H9 (cell line): ENCODE measurements at places on chromosomes 2 and 18. TPM values are rescaled to one million over a fixed set of nuclear protein-coding genes. Genes with fewer than 3 reads are reported as not detected.

DNA sequence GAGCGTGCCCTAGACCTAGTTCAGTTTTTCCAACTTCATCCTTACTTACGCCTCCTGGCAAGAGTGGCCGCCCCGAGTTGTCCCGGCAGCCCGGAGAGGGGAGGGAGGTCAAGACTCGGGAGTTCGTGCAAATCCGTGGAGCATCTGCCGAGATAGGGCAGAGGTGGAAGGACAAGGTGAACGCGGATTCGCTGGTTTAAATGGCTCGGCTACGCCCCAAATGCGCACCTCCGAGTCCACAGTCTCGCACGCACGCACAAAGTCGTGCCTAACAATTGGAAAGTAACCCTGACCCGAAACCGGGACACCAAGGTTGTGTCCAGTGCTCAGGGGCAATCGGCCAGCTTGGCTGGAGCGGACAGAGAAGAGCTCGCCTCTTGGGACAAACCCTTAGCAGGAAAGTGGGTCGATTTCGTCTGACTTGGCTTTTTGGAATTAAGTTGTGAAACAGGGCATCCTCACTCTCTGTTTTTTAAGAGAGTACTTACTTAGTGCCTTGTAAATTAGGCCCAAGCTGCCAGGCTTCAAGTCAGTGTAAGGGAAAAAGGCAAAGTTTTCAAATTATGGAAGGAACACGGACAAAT, 726 bp upstream of the SS18 start:
- peak overlapping the region; percentile 95 for H3K4me3 ChIP-seq
- H3K36me3 ChIP-seq: peaks cover 8% of the 10 kb centered on the region
- no peaks in the 10 kb centered on the region for H3K27me3 ChIP-seq
- H3K4me1 ChIP-seq: no peaks in the 10 kb centered on the region; the same call in 1 of the 2 replicates

DNA sequence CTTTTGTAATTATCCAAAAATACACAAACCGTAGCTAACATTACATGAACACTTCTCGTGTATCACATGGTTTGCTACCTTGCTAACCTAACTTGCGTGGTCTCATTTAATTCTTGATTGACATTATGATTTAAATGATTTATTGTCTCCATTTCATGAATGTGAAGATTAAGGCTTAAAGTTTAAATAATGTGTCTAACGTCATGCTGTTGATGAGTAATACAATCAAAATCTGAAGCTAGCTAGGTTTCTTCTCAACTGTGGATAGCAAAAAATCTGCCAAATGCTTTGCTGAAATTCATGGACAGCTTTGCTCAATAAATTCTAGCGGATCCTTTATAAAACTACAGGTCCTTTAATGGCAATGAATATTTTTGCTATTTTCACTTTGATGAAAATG, 274.1 kb upstream of the MC4R start:
- H3K4me1 ChIP-seq: no peaks in the 10 kb centered on the region
- H3K4me3 ChIP-seq: no peak overlapping the region
- DNase-seq: no peak
- no peaks in the 10 kb centered on the region for H3K36me3 ChIP-seq

The LRRC30 gene
- total RNA-seq: not detected in 2 replicates

DNA sequence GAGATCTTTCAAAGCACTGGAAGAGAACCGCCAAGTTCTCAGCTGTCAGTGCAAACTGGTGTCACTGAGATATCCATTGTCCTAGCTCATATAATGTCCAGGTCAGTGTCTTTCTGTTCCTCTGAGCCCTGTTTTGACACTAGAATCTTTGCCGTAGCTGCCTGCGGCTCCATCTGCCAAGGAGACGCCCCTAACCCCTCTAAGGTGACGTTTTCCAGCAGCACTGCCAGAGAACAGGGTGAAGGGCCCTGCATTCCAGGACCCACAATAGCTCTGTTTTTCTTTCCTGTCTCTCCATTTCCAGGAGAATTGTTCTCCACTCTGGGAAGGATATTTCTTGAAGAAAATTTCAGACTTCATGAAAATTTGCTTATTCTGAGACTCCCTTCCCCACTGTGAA, 181.7 kb upstream of the SLC39A10 start:
- H3K27ac ChIP-seq: no peak overlapping the region
- no peaks in the 10 kb centered on the region for H3K4me1 ChIP-seq
- no peak for DNase-seq
- H3K4me3 ChIP-seq: no peak overlapping the region
- H3K27me3 ChIP-seq: no peaks in the 10 kb centered on the region

- DNase-seq: no peak
- no peaks in the 10 kb centered on the region for H3K4me1 ChIP-seq
- H3K36me3 ChIP-seq: no peaks in the 10 kb centered on the region
- no peak overlapping the region for H3K4me3 ChIP-seq
- H3K27me3 ChIP-seq: no peaks in the 10 kb centered on the region
- H3K27ac ChIP-seq: no peak overlapping the region
Measured at GRCh38 chr2:205543937-205544702, 138.2 kb upstream of the NRP2 start.

GRCh38 chr2:190879474-190880377, 895 bp upstream of the GLS start:
- no peaks in the 10 kb centered on the region for H3K27me3 ChIP-seq
- no peak for DNase-seq
- no peak overlapping the region for H3K27ac ChIP-seq

DNA sequence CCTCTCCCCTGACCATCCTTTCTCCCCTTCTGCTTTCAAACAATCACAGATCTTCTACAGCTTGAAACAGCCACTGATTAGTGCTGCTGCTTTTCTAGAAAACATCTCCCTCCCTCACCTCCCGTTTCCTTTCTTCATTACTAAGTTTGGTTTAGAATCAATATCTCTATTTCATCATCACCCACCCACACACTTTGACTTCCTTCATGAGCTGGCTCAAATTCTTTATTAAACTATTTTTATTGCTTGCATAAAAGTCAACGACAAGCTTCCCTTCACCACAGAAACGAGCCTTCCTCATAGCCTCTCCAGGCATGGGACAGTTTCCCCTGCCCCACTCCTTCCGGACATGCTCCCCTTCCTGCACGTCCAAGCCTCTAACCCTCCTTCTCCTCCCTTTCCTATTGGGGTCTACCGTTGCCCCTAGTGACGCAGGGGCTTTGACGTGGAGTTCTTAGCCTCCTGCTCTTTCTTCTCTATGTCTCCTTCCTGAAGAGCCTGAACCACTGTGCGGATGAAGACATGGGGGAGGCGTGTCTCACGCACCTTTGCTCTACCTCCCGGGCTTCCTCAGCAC, 172.0 kb downstream of the AFF3 start:
- DNase-seq: no peak
- no peaks in the 10 kb centered on the region for H3K36me3 ChIP-seq
- H3K4me1 ChIP-seq: no peaks in the 10 kb centered on the region
- no peak overlapping the region for H3K27ac ChIP-seq
- no peaks in the 10 kb centered on the region for H3K27me3 ChIP-seq

The DNAH6 gene
- 0.09 and 0.26 TPM in 2 replicates for total RNA-seq

GRCh38 chr18:46042571-46043123, 29.4 kb downstream of the PSTPIP2 start:
- H3K4me3 ChIP-seq: no peak overlapping the region
- H3K27me3 ChIP-seq: no peaks in the 10 kb centered on the region
- DNase-seq: no peak
- H3K27ac ChIP-seq: no peak overlapping the region
- no peaks in the 10 kb centered on the region for H3K36me3 ChIP-seq
- H3K4me1 ChIP-seq: no peaks in the 10 kb centered on the region

- no peak for DNase-seq
- no peaks in the 10 kb centered on the region for H3K27me3 ChIP-seq
Measured at GRCh38 chr18:14979875-14980274, 231.9 kb downstream of the ANKRD30B start.

The SNORC gene
- 0.61 and 1.1 TPM in 2 replicates for total RNA-seq

- H3K4me1 ChIP-seq: peaks cover 1% of the 10 kb centered on the region; the same call in 1 of the 2 replicates
- no peaks in the 10 kb centered on the region for H3K36me3 ChIP-seq
- no peak overlapping the region for H3K27ac ChIP-seq
- no peak for DNase-seq
Measured at GRCh38 chr2:7288484-7288883, 371.3 kb downstream of the RNF144A start.

The RUFY4 gene
- 0.44 and 0.66 TPM in 2 replicates for total RNA-seq

- H3K4me3 ChIP-seq: no peak overlapping the region
- H3K4me1 ChIP-seq: no peaks in the 10 kb centered on the region
- DNase-seq: no peak
- no peaks in the 10 kb centered on the region for H3K36me3 ChIP-seq
- H3K27ac ChIP-seq: no peak overlapping the region
Measured at GRCh38 chr2:157489983-157490382, 46.1 kb upstream of the CYTIP start.

The NEB gene
- total RNA-seq: 0.75 and 0.98 TPM in 2 replicates

- H3K36me3 ChIP-seq: no peaks in the 10 kb centered on the region
- no peaks in the 10 kb centered on the region for H3K27me3 ChIP-seq
- no peaks in the 10 kb centered on the region for H3K4me1 ChIP-seq
- H3K4me3 ChIP-seq: no peak overlapping the region
- no peak for DNase-seq
- no peak overlapping the region for H3K27ac ChIP-seq
Measured at GRCh38 chr2:134574611-134575330, 144.0 kb downstream of the TMEM163 start.

- H3K27ac ChIP-seq: no peak overlapping the region
- H3K4me3 ChIP-seq: no peak overlapping the region
- H3K4me1 ChIP-seq: no peaks in the 10 kb centered on the region
- DNase-seq: no peak
Measured at GRCh38 chr2:169093535-169093934, 24.2 kb downstream of the DHRS9 start.

GRCh38 chr2:178157574-178157973, 36.7 kb upstream of the OSBPL6 start:
- no peak overlapping the region for H3K4me3 ChIP-seq
- H3K36me3 ChIP-seq: peaks cover 8% of the 10 kb centered on the region; the same call in 2 of the 3 replicates
- DNase-seq: no peak

DNA sequence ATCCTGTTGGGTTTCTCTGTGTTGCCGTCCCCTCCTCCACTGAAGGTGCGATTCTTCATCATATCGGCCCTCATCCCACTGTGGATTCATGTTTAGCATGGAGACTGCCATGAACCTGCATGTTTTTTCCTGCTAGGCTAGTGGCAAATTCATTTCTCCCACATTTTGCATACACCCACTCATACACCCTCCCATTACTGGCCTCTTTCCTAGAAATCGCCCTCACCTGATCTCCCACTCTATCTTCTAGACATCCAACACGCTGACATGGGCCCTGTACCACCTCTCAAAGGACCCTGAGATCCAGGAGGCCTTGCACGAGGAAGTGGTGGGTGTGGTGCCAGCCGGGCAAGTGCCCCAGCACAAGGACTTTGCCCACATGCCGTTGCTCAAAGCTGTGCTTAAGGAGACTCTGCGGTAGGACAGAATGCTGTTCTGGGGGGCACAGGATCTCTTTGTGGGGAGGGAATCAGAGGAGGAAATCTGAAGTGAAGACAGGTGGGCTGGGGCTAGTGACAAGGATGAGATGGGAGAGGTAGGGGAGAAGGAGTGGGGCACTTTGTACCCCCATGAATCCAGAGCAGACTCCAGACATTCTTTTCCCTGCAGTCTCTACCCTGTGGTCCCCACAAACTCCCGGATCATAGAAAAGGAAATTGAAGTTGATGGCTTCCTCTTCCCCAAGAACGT, 17.7 kb downstream of the PRKAG3 start:
- H3K27me3 ChIP-seq: no peaks in the 10 kb centered on the region
- no peaks in the 10 kb centered on the region for H3K36me3 ChIP-seq
- H3K4me1 ChIP-seq: no peaks in the 10 kb centered on the region
- DNase-seq: no peak

DNA sequence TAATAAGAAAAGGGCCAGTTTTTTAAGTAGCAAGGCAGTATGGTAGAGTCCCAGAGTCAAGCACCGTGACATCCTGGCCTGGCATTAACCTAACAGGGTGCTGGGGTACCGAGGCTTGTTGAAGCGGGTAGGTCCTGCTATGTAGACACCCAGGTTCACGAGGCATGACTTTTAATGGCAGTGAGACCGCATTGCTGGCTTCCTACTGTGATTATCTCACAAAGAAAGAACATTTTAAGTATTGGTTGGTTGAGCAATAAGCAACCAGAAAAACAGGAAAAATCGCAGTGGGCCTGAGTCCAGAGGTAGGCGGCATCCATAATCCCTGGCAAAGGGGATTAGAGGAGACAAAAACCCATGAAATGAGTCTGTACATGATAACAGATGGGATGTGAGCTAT, 927.9 kb upstream of the ACVR2A start:
- H3K27ac ChIP-seq: no peak overlapping the region
- H3K4me3 ChIP-seq: no peak overlapping the region
- H3K36me3 ChIP-seq: no peaks in the 10 kb centered on the region

GRCh38 chr2:24930768-24931167, 10.7 kb upstream of the ADCY3 start:
- H3K36me3 ChIP-seq: no peaks in the 10 kb centered on the region
- H3K4me3 ChIP-seq: no peak overlapping the region
- H3K27ac ChIP-seq: no peak overlapping the region
- DNase-seq: no peak
- no peaks in the 10 kb centered on the region; the same call in 1 of the 2 replicates for H3K4me1 ChIP-seq

- no peaks in the 10 kb centered on the region for H3K36me3 ChIP-seq
- no peaks in the 10 kb centered on the region for H3K4me1 ChIP-seq
- no peak overlapping the region for H3K4me3 ChIP-seq
- peak; percentile 66 for DNase-seq
- no peaks in the 10 kb centered on the region for H3K27me3 ChIP-seq
Measured at GRCh38 chr18:7174344-7175095, 56.4 kb upstream of the LRRC30 start.

DNA sequence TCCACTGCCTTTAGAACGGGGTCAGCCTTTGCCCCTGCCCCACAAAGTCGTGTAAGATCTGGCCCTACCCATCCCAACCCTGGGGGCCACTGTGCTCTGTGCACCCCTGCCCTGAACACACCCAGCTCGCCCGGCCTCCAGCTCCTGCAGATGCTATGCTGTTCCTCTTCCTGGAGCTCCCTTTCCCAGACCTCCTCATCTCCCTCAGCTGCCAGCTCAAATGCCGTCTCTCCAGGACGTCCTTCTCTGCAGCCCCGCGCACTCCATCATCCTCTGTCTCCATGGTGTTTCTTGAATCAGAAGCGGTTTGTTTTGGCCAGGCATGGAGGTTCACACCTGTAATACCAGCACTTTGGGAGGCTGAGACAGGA, 94.1 kb downstream of the SH3BP4 start:
- H3K4me3 ChIP-seq: no peak overlapping the region; the same call in 2 of the 3 replicates
- H3K27ac ChIP-seq: no peak overlapping the region
- H3K27me3 ChIP-seq: no peaks in the 10 kb centered on the region
- H3K4me1 ChIP-seq: no peaks in the 10 kb centered on the region
- no peak for DNase-seq
- peaks cover 78% of the 10 kb centered on the region for H3K36me3 ChIP-seq

The CELF4 gene
- total RNA-seq: 1.1 and 1.5 TPM in 2 replicates

GRCh38 chr18:61335684-61336555, 2.7 kb downstream of the CDH20 start:
- no peaks in the 10 kb centered on the region for H3K4me1 ChIP-seq
- no peak for DNase-seq
- peaks cover 4% of the 10 kb centered on the region; the same call in 1 of the 2 replicates for H3K27me3 ChIP-seq
- H3K4me3 ChIP-seq: no peak overlapping the region

The IL18RAP gene
- total RNA-seq: not detected in 2 replicates

The SAG gene
- not detected in 2 replicates for total RNA-seq

GRCh38 chr2:75466708-75467311, 93.9 kb downstream of the EVA1A start:
- H3K4me1 ChIP-seq: peaks cover 2% of the 10 kb centered on the region; the same call in 1 of the 2 replicates
- peak; percentile 68 for DNase-seq
- H3K27ac ChIP-seq: no peak overlapping the region
- no peaks in the 10 kb centered on the region for H3K36me3 ChIP-seq
